ENCODE measurements at places on chromosomes 7 and 10.

DNA sequence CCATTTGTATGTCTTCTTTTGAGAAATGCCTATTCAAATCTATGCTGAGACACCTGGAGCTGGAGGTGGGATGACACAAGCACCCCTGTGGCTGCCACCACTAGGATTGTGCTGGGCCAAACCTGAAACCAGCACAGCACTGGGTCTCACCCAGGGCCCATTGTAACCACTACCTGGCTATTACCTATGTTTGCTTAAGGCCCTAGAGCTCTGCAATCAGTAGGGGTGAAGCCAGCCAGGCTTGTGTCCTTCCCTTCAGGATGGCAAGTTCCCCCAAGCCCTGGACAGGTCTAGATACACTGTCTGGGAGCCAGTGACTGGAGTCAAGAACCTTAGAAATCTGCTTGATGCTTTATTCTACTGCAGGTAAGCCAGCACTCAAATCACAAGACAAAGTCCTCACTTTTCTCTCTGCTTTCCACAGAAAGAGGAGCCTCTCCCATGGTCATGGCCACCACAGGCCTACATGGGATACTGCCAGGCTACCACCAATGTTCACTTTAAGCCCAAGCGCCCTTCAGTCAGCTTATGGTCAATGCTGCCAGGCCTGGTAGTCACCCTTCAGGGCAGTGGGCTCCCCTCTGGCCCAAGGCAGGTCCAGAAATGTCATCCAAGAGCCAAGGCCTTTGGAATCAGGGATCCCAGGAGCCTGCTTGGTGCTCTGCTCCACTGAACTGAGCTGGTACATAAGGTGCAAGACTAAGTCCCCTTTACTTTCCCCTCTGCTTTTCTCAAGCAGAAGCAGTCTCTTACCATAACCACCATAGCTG is 105.3 kb downstream of the BMS1 start:
- DNase-seq: no peak

DNA sequence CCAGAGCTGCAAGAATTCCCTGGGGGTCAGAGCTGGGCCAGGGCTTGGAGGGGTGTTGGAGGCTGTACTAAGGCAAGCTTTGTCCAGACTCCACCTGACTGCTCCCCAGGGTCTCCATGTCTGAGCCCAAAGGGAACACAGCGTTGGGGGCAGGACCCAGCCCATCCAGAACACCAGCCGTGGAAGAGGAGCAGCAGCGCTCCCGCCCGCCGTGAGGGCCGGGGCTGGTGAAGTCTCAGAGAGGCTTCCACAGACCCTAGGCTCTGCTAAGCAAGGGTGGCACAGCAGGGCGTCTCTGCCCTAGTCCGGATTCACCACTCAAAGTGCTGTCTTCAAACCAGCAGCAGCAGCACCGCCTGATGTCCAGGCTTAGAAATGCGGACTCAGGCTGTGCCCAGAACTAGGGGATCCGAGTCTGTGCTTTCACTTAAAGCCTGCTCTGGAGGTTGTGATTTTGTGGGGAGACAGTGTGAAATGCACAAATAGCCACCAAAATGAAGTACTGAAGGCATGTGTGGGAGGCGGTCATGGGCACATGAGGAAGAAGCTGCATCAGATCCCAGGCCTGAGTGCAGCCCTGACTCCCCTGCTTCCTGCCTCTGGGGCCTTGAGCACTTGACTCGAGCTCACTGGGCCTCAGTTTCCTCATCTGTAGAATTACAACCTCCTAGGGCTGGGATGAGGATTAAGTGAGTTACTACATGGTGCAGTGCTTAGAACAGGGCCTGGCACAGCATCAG is 16.6 kb upstream of the AQP1 start:
- DNase-seq: no peak

GRCh38 chr10:125121003-125121402 is 39.4 kb downstream of the CTBP2 start:
- DNase-seq: peak; percentile 43

- no peak for DNase-seq
Observed at GRCh38 chr10:24694086-24694485, 29.6 kb downstream of the ARHGAP21 start.

- DNase-seq: no peak
Observed at GRCh38 chr7:40329601-40330153, 194.9 kb downstream of the SUGCT start.

GRCh38 chr10:114223066-114223465 is 16.0 kb upstream of the VWA2 start:
- DNase-seq: no peak

GRCh38 chr10:120387326-120387725 is 69.7 kb upstream of the PLPP4 start:
- DNase-seq: no peak

- no peak for DNase-seq
Observed at GRCh38 chr7:95047291-95047690, 139.9 kb downstream of the PPP1R9A start.

GRCh38 chr7:155555116-155555695 is 8.8 kb upstream of the CNPY1 start:
- DNase-seq: no peak

GRCh38 chr7:137538361-137538762 is 194.8 kb upstream of the PTN start:
- DNase-seq: no peak

- DNase-seq: no peak
Observed at GRCh38 chr7:120553491-120553890, 280.5 kb downstream of the KCND2 start.

- no peak for DNase-seq
Observed at GRCh38 chr10:79413196-79413595, 32.2 kb downstream of the ZCCHC24 start.
